ENCODE measurements at places on chromosomes 12 and 14.

DNA sequence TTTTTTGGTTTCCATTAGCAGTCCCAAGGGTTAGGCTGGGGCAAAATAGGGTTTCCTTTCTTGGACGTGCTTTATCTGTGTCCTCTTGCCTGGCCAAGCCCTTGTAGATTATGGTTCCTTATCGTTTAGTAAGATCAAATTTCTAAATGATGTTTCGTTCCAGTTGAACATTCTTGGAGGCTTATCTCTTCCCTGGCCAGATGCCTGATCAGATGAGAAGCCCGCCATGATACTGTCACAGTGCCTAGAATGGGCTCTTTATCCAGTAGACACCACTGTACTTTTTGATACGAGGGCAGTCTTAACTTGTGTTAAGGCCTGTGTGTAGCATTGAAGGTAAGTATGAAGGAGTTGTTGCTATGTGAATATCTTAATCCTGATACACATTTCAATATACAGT, 76.1 kb upstream of the TMEM263 start:
- DNase-seq, result no peak

- no peak for DNase-seq
These were observed 65.0 kb upstream of the AMN start for GRCh38 chr14:102857444-102857843.

DNA sequence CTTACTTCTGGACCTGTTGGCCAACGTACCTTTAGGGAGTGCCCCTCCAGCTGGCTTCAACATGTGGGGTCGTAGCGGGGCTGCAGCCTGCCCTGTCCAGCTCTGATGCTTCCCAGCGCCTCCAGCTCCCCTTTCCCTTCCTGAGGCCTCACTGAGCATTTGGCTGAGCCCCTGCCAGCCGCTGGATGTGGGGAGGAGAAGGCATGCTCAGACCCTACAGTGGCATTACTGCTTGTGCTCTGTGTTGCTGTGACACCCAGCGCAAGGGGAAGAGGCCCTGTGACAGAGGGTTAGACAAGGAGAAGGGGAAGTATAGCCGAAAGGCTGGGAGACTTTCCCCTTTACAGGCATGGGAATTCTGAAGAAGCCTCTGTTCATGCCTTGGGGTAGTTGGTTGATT, 145.9 kb downstream of the PRKCH start:
- DNase-seq, result no peak

GRCh38 chr12:52221912-52222457, 11.1 kb upstream of the KRT7 start:
- peak; percentile 45 for DNase-seq

- no peak for DNase-seq
These were observed 15.6 kb downstream of the CIPC start for GRCh38 chr14:77113644-77114043.

- no peak for DNase-seq
These were observed 8.6 kb downstream of the PLEKHH1 start for GRCh38 chr14:67541448-67542387.

GRCh38 chr12:3134526-3135135, 57.5 kb downstream of the TSPAN9 start:
- no peak for DNase-seq

GRCh38 chr12:103778781-103779180, 62.3 kb downstream of the NT5DC3 start:
- DNase-seq, result no peak

GRCh38 chr12:122894193-122895121, 1.5 kb downstream of the VPS37B start:
- DNase-seq, result no peak

DNA sequence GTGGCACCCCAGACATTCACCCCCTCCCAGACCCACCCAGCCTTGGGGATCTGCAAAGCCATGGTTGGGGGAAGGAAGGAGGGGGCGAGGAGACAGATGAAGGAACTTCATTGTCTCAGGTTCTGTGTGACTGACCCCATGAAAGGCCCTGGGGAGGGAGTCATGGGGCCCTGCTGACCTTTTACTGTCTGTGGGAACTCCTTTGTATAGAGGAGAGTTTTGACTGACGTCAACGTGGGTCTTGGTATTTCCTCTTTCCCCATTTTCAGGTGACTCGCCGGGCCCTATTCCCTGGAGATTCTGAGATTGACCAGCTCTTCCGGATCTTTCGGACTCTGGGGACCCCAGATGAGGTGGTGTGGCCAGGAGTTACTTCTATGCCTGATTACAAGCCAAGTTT, 3.1 kb upstream of the RAB5B start:
- DNase-seq, result no peak

All from stimulated activated CD4-positive, alpha-beta T cell treated with anti-CD3 and anti-CD28 coated beads, Interleukin-15, amount 100 ng/mL, for 1 hour (primary cell).